Stimulated activated CD4-positive, alpha-beta T cell treated with anti-CD3 and anti-CD28 coated beads, Interleukin-12 subunit alpha, Interleukin-12 subunit beta, amount 100 ng/mL, for 4 hours (primary cell): ENCODE measurements at places on chromosomes 7 and 10.

- no peak for DNase-seq
These were observed 99.3 kb upstream of the NFE2L3 start for GRCh38 chr7:26052706-26053105.

- DNase-seq, result no peak
These were observed 261.9 kb downstream of the ARL4A start for GRCh38 chr7:12949060-12949931.

- no peak for DNase-seq
These were observed 161.9 kb upstream of the WNT16 start for GRCh38 chr7:121166916-121167315.

- DNase-seq, result no peak
These were observed 104.9 kb upstream of the PDE1C start for GRCh38 chr7:32175099-32175498.

- DNase-seq, result peak; percentile 32
These were observed 4.3 kb downstream of the ELOVL3 start for GRCh38 chr10:102230264-102230860.

DNA sequence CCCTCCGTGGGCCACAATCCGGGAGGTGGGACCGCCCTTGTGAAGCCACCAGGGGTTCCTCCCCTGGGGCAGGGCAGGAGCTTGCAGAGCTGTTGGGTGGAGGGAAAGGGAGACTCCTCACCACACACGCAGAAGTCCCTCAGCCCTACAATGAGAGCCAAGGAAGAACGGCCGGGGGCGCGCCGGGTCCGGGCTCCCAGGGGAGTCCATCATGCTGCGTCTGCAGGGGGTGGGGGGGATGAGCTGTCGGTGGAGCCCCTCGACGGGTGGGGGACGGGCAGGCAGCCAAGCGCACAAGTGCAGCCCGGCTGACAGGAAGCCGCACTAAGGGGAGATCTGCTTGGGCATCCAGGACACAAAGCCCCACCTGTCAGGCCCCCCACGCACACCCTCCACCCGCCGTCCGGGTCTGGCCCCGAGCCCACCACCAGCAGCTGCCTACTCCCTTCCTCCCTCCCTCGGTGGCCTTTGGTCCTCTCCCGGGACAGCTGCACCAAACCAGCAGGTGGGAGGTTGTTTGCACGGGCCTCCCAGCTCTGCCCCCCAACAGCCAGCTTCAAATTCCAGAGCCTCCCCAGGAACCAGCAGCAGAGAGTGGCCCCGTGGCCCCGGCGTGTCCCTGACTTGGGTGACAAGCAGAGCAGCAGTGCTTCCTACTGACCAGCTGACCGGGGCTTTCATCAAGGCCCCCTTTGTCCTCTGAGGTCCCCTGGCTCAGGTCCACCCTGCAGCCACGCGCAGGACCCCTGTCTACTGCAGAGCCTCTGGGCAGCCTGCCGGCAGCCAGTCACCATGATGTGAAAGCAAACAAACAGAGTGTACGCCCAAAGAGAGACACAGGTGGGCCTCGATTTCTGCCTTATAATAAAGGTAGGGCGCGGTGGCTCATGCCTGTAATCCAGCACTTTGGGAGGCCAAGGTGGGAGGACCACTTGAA lies 50.3 kb downstream of the HIP1 start:
- DNase-seq, result no peak

- DNase-seq, result no peak
These were observed 649.2 kb downstream of the SDK1 start for GRCh38 chr7:3950249-3950648.
